ENCODE measurements at places on chromosomes 13 and 19. TPM values are rescaled to one million over a fixed set of nuclear protein-coding genes. Genes with fewer than 3 reads are reported as not detected.

- no peaks in the 10 kb centered on the region for H3K27me3 ChIP-seq
- no peak overlapping the region for H3K27ac ChIP-seq
- no peak for DNase-seq
- no peaks in the 10 kb centered on the region for H3K4me1 ChIP-seq
- no peaks in the 10 kb centered on the region for H3K36me3 ChIP-seq
Observed at GRCh38 chr13:57443494-57443893, 188.1 kb upstream of the PCDH17 start.

The ACP5 gene
- 9.1 TPM for total RNA-seq

The PRSS57 gene
- total RNA-seq = not detected

The CD70 gene
- not detected for total RNA-seq

GRCh38 chr19:36527341-36527740 is 730 bp downstream of the ZNF260 start:
- peaks cover 5% of the 10 kb centered on the region for H3K36me3 ChIP-seq
- peak overlapping the region; percentile 80 for H3K4me3 ChIP-seq
- peaks cover 20% of the 10 kb centered on the region for H3K4me1 ChIP-seq
- no peaks in the 10 kb centered on the region for H3K27me3 ChIP-seq
- no peak for DNase-seq

The KCNN4 gene
- 3.3 TPM for total RNA-seq

The TLE2 gene
- total RNA-seq = 27.8 TPM

- H3K36me3 ChIP-seq = no peaks in the 10 kb centered on the region
- no peaks in the 10 kb centered on the region for H3K4me1 ChIP-seq
- no peak overlapping the region for H3K4me3 ChIP-seq
- peak overlapping the region; percentile 70 for H3K27ac ChIP-seq
Observed at GRCh38 chr19:8001995-8002849, 3.2 kb downstream of the ELAVL1 start.

The CLN5 gene
- total RNA-seq = 28.5 TPM

The ZNF154 gene
- 7.8 TPM for total RNA-seq

GRCh38 chr19:6599866-6600454 is 9.0 kb upstream of the CD70 start:
- no peaks in the 10 kb centered on the region for H3K4me1 ChIP-seq
- H3K27me3 ChIP-seq = no peaks in the 10 kb centered on the region
- DNase-seq = no peak
- no peak overlapping the region for H3K4me3 ChIP-seq
- no peaks in the 10 kb centered on the region for H3K36me3 ChIP-seq

DNA sequence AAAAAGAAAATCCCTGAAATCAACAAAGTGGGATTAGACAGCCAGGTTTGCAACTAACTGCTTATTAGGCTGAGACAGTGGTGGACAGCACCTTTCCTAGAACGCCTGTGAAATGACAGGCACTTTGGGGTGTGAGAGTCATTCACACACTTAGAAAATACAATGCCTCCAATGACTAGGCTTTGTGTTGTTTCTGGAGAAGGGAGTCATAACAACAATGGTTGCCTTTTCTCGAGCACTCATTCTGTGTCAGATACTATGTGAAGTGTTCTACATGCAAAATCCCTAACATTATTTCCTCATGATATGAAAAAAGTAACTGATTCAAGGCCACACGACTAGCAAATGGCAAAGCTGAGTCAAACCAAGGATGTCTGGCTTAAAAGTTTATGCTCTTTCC is 41.2 kb downstream of the SACS start:
- H3K27ac ChIP-seq = no peak overlapping the region
- H3K36me3 ChIP-seq = no peaks in the 10 kb centered on the region

DNA sequence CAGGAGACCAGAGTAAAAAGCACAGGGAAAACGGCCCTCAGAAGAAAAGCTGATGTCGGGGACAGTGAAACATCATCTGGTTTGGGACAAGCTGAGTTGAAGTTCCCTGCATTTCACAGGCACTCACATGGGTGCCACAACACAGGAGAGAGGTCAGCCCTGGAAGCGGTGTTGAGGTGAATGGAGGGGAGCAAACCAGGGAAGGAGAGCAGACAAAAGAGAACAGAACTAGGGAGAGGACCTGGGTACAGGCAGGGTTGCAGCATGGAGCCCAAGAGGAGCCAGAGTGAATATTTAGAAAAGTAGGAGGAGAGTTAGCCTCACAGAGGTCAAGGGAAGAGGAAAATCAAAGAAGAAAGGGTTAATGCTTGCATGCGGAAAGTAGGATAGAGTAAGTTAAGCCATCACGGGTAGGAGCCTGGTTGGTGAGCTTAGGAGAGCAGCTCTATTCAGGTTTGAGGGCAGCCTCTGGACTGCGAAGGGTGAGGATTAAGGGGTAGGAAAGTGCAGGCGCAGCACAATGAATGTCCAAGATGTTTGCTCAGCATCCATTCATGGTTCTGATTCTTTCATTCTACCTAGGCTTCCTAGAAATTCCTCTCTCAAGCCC is 15.5 kb downstream of the FAM216B start:
- H3K27ac ChIP-seq = no peak overlapping the region
- no peaks in the 10 kb centered on the region for H3K36me3 ChIP-seq
- no peaks in the 10 kb centered on the region for H3K4me1 ChIP-seq
- no peaks in the 10 kb centered on the region for H3K27me3 ChIP-seq
- H3K4me3 ChIP-seq = no peak overlapping the region

The FFAR3 gene
- total RNA-seq = 1.9 TPM

GRCh38 chr19:42634409-42635232 is 39.9 kb upstream of the CEACAM8 start:
- no peak for DNase-seq
- no peak overlapping the region for H3K4me3 ChIP-seq
- H3K27me3 ChIP-seq = no peaks in the 10 kb centered on the region
- H3K4me1 ChIP-seq = no peaks in the 10 kb centered on the region
- H3K27ac ChIP-seq = no peak overlapping the region

DNA sequence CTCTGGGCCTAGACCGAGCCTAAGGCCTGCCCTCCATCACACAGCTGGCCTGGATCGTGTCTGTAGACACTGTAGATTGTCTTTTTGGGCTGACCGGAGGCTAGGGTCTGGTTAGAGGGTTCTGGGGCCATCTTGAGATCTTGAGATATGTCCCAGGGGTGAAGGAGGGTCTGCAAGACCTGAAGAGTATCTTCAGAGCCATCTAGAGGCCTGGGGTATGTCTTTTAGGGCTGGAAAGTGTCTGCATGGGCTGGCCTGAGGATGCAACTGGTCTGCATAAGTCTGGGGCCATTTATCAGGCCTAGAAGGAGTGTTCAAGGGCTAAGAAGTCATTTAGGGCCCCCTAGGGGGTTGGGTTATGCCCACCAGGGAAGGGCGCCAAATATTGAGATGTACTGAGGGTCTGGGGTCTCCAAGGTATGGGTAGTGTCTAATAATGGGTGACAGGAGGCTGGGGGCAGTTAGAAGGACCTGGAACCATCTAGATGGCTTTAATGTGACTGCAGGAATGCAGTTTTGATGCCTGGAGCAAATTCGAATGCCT is 555 bp downstream of the SCAF1 start:
- H3K27me3 ChIP-seq = no peaks in the 10 kb centered on the region
- H3K27ac ChIP-seq = peak overlapping the region; percentile 98
- H3K4me3 ChIP-seq = peak overlapping the region; percentile 83
- peaks cover 50% of the 10 kb centered on the region for H3K4me1 ChIP-seq
- H3K36me3 ChIP-seq = no peaks in the 10 kb centered on the region

The GNG7 gene
- 1.8 TPM for total RNA-seq

GRCh38 chr13:40706439-40706838 is 40.0 kb upstream of the FOXO1 start:
- H3K36me3 ChIP-seq = no peaks in the 10 kb centered on the region
- no peak overlapping the region for H3K27ac ChIP-seq
- no peaks in the 10 kb centered on the region for H3K27me3 ChIP-seq
- no peak for DNase-seq
- H3K4me3 ChIP-seq = no peak overlapping the region
- H3K4me1 ChIP-seq = no peaks in the 10 kb centered on the region

All from sigmoid colon (tissue), 7 donors.